ENCODE measurements at places on chromosomes 1 and 21. TPM values are rescaled to one million over a fixed set of nuclear protein-coding genes. Genes with fewer than 3 reads are reported as not detected.

DNA sequence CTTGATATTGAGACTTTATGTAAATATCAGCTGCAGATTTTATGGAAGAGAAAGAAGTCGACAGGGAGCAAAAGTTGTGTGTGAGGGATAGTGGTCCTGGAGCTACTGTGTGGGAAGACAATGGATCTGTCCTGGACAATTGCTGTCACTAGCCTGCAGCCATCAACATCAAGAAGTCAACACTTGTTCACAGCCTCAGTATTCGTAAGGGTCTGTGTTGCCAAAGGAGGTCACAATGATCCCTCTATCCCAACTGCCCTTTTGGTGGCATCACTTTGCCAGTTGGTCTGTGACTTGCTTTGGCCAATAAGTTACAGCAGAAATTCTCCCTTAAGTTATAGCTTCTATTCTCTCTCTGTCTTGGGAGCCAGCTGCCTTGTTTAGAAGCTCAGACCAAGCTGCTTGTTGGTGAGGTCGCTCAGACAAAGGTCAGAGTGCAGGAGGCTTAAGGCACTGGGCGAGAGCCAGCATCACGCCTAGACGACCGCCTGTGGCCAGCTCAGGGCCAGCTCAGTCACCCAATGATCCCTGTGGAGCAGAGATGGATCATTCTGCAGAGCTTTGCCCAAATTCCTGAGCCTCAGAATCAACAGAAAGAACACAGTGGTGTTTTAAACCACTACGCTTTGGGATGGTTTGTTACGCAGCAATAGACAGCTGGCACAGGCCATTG lies 134.9 kb downstream of the RHOU start:
- DNase-seq: no peak

DNA sequence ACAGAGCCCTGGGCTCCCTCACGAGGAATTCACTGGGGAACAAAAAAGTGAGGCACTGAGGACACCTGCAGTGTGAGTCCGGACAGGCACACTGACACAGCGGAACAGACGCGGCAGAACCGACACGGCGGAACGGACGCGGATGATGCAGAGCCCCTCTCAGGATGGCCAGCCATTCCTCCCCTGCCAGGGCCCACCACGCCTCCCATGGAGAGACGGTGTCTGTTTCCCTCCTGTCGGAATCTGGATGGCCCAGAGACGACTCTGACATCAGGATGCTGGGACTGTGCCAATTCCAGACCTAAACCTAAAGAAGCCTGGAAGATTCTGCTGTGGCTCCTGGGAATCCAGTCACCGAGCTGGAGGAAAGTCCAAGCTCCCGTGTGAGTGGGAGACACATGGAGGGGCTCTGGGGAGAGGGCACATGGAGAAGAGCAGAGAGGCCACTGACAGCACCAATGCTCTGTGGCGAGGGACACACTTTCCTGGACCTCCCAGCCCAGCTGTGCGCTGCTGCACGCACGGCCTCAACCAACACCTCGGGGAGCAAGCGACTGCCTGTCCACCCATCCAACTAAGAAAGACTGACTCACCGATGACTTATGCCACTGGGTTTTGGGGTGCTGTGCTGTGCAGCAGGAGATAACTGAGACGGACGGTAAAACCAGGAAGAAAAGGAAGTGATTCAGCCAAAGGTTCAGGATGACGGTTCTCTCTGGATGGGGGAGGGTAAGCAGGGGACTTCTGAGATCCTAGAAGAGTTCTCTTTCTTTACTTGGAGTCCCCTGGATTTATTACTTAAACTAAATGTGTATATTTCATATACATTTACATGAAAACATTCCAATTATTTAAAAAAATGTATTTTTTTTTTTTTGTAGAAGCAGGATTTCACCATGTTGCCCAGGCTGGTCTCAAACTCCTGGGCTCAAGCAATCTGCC lies 23.3 kb downstream of the ZBTB17 start:
- DNase-seq: no peak

DNA sequence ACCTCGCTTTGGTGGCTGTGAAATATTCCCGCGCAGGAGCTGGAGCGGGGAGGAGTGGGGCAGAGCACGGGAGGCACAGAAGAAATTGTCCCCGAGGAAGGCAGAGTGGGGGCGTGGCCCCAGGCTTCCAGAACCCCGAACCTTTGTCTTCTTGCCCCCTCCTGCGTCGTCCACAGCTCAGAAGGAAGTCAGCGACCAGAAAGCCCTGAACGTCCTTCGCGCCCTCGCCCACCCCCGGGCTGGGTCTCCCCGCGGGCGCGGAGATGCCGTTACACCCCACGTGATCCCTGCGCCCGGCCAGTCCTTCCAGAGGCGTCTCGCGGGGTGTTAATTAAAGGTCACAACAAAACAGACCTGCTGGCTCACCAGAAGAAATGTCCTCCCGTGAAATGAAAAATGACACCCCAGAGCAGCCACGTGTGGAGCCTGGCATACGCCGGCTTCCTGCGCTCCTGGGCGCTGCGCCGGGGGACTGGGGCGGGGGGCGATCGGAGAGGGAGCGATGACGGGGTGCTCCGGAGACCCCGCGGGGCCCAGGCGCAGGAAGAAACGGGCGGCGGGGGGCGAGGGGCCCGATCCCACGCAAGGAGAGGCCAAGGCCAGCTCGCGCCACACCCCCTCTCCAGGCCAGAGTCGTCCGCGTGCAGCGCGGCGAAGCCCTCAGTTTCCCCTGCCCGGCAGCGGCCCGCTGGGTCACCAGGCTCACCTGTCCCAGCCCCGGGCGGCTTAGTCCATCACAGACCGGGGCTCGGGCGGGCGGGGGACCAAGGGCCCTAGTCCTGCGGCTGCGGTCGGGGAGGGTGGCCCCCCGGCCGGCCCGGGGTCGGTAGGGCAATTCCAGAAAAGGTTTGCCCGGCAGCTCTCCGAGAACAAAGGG lies 995 bp upstream of the KIF26B start:
- DNase-seq: peak; percentile 46

DNA sequence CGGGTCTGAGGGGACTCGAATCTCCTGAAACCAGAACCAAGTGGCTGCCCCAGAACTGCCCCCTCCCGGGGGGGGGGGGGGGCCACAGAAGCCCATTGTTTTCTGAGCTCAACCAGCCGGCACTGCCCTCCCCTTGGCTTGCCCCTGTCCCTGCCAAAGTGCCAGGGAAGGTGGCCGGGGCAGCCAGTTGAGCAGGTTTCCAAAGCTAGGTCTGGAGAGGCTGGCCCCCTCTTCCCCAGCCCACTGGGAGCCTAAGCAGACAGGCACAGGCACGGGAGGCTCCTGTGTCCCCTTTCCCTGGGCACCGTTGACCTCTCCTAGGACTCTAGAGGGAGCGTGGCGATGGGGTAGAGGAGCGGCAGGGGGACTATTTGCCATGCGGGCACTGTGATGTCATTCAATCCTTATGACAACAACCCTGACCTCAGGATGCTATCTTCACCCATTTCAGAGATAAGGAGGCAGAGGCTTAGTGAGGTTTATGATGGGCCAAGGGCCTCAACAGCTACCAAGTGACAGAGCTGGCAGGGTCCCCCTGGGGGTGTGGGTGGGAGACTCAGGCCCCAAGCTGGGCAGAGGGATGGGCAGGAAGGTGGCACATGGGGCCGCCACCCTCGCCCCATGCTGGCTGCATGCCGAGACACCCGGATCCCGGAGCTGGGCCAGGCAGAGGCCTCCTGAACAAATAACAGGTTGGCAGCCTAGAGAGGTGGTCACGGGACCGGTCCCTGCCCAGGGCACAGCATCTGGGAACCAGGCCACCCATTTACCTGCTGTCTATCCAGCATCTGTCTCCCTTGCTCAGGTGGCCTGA lies 35.0 kb downstream of the RAP1GAP start:
- no peak for DNase-seq

DNA sequence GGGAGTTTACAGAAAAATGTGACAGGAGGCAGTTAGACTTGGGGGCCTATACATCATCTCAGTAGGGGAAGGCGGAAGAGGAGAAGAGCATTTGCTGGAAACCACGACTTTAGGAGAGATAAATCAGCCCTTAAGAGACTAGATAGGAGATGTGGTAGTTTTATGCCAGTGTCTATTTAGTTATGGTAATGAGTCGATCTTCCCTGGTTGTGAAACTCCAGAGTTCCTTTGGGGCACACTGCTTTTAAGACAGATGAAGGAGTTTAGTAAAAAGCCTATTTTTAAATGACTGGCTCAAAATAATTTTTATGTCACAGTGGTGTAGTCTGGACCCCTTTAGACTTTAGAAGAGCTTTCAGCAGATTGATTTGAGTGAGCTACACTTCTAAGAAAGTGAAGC lies 7.8 kb downstream of the PGM1 start:
- DNase-seq: no peak

DNA sequence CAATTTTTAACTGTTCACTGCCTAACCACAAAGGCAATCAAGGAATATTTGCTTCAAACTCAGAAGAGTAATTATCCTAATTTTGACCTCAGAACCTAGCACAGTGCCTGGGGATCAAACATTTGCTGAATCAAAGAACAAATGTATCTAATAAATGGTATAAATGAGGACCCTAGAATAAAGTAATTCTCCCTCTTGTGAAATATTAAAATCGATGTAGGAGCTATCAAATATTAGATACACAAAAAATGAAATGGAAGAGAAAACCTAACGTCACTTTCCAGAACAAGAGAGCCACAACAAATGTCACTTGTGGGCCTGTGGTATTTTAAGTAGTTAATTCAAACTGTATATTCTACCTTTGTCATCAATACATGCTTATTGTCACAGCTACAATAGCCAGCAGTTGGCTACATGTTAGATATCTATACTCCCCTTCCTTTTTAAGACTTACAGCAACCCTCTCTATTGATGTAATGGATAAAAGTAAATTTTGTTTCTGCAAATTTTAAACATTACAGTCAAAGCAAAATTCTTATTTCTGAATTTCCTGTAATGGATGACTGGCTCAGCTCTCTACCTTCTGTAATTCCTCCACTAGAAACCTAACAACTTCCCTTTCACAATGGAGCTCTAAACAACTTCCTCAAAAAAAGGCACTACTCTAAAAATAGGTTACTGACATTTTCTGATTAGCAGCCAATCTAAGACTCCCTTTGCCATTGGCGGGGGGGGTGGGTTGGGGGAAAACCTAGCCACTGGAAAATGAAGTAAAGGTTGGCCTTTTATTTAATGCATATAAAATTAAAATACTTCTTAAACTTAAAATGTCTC lies 37.6 kb downstream of the PUM1 start:
- DNase-seq: peak; percentile 17

- DNase-seq: no peak
These were observed 1082.4 kb upstream of the B3GALT2 start for GRCh38 chr1:194268839-194269238.

GRCh38 chr1:206949641-206950040 lies 3.4 kb upstream of the PIGR start:
- no peak for DNase-seq

DNA sequence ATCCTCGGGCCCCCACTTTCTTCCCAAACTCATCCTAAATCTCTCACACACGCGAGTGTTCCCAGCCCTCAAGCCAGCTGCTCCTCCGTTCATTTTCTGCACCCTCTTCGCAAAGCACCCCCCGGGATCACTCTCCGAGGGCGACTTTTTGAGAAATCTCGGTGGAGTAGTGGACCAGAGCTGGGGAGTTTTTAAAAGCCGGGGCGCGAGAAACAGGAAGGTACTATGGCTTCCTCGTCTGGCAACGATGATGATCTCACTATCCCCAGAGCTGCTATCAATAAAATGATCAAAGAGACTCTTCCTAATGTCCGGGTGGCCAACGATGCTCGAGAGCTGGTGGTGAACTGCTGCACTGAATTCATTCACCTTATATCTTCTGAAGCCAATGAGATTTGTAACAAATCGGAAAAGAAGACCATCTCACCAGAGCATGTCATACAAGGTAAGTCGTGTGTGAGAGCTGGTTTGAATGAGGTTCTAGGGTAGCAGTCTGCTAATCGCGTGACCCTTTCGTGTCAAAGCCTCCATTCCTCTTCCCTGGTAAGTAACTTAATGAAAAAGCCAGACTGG lies 800 bp downstream of the DR1 start:
- DNase-seq: peak; percentile 38

- no peak for DNase-seq
These were observed 10.1 kb downstream of the SLC6A9 start for GRCh38 chr1:44021156-44021555.

GRCh38 chr1:156115514-156116374 lies 1.2 kb downstream of the LMNA start:
- peak; percentile 84 for DNase-seq

DNA sequence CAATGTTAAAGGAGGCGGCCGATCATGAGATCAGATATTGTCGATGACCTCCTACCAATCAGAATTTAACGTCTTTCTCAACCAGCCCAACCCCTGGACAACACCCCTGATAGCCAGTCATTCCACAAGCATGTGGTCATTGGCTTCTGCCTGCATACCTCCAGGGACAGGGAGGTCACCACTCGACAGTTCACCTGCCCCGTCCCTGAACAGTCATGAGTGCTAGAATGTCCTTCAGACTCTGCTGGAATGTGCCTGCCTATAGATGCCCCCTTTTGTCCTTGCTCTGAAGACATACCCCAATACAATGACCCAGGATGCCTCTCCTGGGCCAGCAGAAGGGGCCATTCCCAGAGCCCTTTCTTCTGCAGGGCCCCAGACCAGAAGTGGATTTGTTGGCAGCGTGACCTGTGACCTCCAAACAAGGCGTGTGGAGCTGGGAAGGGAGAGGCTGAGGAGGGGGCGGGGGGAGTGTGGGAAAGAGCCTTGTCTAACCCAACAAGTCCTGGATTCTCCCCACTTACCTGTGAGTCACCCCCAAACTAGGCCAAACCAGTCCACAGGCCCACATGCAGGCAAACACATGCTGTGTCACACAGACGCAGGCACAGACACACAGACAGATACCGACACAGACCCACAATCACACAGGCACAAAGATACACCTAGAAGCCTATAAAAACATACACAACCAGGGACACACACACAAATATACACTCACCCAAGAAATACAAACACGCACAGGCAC lies 2.2 kb downstream of the CRYBG2 start:
- no peak for DNase-seq

DNA sequence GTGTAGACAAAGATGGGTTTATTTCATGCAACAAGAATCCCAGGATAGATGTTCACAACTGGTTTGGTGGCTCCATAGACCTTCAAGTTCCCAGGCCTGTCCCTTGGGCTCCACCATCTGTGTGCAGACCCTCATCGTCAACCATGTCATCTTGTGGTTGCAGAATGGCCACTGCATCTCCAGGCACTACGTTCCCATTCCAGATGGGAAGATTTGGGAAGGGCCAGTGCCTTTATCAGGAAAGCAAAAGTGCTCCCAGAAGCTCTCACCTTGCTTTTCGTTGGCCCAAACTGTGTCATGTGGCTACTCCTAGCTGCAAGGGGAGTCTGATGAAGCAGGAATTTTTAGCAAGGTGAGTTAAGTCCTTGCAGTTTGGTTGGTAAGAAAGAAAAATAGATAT lies 12.8 kb downstream of the TMCC2 start:
- DNase-seq: no peak

- peak; percentile 65 for DNase-seq
These were observed 49.0 kb downstream of the JAK1 start for GRCh38 chr1:64917328-64917861.

ABCG1 gene
- total RNA-seq: 36.4 TPM

AMPD1 gene
- not detected for total RNA-seq
